ENCODE measurements at places on chromosomes 7 and 10.

DNA sequence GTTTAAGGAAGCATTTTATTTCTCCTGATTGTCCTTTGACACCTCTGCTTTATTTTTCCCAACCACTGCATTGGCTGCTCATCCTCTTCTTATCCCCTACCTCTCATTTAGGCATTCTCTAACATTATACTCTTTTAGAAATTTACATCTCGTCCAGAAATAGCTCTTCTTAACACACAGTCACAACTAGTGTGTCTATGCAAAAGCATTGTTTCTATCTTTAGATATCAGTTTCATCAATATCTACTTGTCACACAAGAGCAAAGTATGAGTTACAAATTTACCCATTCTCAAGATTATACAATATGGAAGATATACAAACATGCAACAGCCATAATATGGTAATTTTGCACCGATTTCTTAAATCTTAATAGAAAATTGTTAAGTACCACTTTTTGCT is 35.7 kb upstream of the MDFIC start:
- DNase-seq, result no peak

DNA sequence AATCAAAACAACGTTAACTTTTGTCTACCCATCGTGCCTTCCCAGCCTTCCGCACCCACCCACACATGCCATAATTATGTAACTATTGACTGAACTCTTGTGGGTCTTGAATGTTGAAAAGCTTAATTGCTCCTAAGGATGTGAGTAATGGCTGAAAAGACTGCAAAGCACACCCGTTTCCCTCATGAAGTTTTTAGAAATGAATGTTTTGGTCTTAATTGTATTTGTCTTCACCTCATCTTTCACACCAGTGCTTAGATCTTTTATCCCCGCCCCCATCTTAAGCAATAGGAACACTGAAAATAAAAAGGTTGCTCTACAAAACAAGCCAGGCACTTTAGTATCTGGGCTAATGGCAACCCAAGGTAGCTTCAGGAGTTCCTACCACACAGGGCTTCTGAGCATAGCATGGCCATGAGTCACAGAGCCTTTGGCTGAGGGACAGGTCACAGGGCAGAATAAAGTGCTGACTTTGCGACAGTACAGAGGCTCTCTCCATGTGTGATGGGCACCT is 690.5 kb downstream of the PARD3 start:
- no peak for DNase-seq

GRCh38 chr7:100370303-100370702 is 3.0 kb upstream of the PILRA start:
- no peak for DNase-seq

DNA sequence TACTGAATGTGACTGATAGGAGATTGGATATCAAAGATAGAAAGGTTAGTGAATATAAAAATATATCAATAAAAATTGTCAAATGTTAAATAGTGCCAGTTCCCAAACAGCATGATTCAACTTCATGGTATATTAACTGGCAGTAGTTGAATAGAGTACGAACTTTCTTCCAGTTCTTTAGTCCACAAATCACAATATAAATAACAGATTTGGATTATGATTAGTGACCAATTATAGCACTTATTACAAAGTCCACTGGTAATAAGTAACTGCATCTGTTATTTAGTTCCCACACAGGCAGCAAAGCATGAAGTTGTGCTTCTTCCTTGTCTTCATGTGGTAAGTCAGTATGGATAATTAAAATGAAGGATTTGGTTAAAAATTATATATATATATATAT is 243.0 kb upstream of the VWC2 start:
- DNase-seq, result no peak

DNA sequence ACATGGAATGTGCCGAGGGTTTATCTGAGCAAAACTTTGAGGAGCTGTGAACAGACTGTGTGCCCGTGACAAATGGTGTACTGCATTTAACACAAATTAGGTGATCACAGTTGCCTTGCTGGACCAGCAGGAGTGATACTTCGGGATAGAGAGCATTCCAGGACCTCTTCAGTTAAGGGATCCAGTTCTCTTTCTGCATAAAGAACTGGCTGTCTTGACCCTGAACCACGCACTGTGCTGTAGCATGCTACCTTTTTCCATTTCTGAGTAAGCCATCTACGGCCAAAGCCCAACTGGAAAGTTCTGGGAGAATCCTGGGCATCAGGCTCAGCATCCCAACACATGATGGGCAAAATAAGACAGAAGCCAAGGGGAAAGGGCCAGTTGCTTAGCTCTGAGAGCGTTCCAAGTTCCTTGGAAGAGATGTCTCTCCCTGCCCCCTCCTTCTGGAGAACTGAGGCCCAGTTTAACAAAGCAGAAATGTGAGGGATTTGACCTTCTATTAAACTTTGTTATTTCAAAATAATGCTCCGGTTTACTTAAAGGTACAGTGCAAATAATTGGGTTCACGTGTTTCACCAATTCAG is 37.9 kb upstream of the ADD3 start:
- no peak for DNase-seq

DNA sequence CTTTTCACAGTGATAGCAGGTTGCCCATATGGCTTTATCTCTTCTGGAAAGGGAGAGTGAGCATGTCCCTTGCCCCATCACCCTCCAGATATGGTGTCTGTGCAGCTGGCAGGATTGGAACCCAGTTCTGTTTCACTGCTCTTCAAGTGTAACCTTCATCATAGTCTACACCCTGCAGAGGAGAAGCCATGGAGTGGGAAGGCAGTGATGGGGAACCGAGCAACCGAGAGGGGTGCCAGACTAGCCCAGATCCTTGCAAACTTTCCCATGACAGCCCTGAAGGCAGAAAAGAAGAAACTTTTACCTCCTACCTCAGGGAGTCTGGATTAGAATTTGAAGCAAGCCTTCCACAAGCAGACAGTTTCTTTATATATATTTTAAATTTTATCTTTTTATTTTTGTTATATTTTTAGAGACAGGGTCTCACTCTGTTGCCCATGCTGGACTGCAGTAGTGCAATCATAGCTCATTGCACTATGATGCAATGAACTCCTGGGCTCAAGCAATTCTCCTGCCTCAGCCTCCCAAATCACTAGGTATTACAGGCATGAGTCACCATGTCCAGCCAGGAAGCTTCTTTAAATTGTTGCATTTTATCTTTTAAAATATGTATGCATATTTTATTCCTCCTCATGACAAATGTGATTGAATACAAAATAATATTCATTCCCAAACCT is 133.3 kb downstream of the KCNMA1 start:
- DNase-seq, result no peak

GRCh38 chr10:114349522-114350215 is 54.6 kb downstream of the AFAP1L2 start:
- no peak for DNase-seq

- DNase-seq, result no peak
Observed at GRCh38 chr7:149733131-149733923, 40.1 kb downstream of the ZNF467 start.

- no peak for DNase-seq
Observed at GRCh38 chr10:11563936-11564335, 47.5 kb downstream of the USP6NL start.

DNA sequence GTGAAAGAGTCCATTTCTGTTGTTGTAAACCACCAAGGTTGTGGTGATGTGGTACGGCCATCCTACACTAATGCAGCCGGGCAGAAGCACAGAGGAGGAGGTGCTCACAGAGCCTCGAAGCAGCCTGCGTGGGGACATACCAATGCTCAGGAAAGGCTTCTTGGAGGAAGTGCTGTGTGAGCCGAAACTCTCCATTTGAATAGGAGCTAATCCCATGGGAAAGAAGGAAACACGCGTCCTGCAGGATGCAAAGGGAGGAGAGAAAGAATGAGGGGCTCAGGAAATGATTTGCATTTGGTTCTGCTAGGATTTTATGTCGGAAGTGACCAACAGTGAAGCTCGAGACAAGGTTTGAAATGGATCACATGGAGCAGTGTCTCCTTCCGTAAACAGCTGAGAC is 477.9 kb upstream of the ANKRD30A start:
- DNase-seq, result no peak

GRCh38 chr7:32079510-32079909 is 9.3 kb upstream of the PDE1C start:
- no peak for DNase-seq

DNA sequence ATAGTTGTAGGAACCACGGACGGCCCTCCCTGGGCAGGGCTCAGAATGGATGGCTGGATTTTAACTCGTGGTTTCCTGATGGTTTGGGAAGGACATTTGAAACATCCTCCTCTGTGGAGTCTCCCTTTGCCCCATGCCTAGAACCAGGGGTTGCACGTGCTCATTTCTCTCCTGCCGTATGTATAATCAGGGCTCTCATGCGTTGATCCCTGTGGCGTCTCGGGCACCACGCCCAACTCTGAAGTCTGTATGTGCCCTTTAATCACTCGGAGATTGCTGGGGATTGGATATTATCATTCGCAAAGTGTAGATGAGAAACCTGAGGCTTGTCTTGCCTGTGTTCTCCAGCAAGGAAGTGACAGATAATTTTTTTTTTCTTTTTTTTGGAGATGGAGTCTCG is 257.1 kb downstream of the CAMK1D start:
- DNase-seq, result no peak

- no peak for DNase-seq
Observed at GRCh38 chr7:137886746-137887145, 40.0 kb upstream of the DGKI start.

GRCh38 chr10:21976280-21976679 is 27.2 kb downstream of the DNAJC1 start:
- no peak for DNase-seq

All from stimulated activated CD4-positive, alpha-beta T cell treated with anti-CD3 and anti-CD28 coated beads, Interleukin-1b, Interleukin-23, amount 100 ng/mL, for 24 hours (primary cell).